ENCODE measurements at places on chromosomes 4 and X.

DNA sequence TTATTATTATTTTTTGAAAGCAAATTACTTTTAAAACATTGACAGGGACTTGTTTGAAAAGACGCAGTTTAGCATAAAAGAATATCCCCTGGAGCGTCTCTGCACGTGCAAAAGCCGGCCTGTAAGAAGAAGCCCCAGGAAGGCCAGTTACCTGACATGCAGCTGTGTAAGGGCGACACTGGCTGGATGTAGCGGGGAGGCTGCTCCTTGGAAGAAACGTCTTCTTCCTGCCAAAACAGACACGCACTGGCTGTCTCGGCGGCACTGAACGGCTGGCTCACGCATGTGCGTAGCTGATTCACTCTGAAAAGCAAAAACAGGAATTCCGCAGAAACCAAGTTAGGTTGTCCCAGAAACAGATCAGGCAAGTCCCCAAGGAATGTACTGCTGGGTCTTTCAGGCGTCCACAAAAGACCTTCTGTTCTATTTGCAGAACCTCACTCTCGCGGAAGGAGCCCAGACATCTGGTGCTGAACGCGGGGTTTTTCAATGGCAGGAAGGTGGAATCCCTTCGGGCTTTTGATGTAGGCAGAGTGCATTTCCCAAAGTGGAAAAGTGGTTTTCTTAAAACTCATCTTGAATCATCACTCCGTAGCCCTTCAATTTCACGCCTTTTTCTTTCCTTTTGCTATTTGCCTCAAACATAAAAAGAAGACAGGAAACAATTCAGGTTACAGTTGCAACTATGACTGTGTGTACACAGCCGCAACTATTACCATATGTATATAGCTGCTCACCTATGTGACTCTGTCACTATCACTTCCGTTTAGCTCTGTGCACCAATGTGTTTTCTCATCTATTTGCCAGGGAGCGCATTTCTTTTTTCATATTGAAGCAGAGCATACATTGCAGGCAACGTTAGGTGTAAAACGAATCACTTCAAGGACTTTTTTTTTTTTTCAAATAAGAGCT is 38.1 kb upstream of the ARSH start:
- DNase-seq: no peak

DNA sequence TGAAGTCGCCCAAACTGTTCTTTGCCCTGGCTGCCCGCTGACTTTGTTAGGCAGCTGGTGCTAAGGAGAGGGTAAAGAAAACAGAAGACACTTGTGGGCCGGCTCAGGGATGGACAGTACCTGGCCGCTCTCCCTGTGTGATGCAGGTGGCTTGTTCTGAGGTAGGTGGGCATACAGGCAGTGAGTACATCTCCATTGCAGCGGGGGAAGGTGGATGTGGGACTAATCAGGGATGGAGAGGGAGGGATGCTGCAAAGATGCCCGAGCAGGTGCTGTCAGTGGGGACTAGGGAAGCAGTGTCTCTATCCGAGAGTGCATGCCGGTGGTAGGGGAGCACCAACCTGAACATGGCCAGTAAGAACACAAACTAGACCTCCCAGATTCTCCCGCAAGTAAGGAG is 67.0 kb downstream of the SORBS2 start:
- no peak for DNase-seq

- DNase-seq: no peak
Measured at GRCh38 chr4:60078984-60079383, 1121.1 kb upstream of the ADGRL3 start.

DNA sequence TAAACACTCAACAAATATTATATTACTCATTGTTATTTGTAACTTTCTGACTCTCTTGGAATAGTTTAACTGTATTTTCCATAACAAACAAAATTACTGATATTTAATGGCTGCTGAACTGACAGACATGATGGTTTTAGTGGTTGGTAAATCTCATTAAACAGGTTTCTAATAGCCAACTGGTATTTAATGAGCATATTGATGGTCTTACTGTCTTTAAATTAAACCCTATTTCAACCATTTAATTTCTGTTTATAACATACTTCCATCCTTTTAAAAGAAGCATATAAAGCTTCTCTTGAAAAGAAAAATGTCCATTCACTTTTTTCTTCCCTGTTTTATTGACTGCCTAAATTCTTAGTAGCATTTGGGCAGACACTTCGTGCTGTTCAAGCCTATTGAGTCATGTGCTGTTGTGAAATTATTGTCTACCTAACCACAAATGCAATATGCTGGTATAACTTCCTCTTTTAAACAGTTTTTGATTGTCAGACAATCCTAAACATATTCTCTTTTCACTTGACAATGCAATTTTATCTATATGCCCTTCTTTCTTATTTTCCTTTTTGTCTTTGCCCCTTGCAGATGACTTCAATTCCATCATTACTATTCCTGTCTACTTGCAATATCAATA is 163.9 kb upstream of the SLC7A11 start:
- no peak for DNase-seq

GRCh38 chrX:155188786-155189185 is 27.5 kb upstream of the VBP1 start:
- no peak for DNase-seq

GRCh38 chrX:152139589-152139988 is 1.2 kb upstream of the MAGEA10 start:
- DNase-seq: no peak

DNA sequence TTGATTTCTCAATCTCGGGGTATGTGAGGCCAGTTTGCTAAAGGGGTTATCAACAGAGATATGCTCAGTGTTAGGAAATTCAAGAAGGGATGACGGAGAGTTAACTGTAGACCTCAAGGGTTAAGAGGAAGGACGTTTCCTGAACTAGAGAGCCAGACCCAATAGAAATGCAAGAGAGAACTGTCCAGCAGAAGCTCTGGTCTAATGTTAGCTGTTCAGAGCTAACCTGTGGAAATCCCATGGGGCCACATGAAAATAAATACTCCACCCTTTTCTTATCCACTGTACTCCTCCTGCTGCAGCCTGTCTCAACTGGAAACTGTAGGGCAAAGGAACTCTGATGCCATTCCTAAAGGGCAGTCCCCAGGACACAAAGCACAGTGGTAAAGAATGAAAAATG is 274.3 kb downstream of the DMD start:
- no peak for DNase-seq

- DNase-seq: no peak
Measured at GRCh38 chrX:17154001-17154400, 207.5 kb downstream of the REPS2 start.

DNA sequence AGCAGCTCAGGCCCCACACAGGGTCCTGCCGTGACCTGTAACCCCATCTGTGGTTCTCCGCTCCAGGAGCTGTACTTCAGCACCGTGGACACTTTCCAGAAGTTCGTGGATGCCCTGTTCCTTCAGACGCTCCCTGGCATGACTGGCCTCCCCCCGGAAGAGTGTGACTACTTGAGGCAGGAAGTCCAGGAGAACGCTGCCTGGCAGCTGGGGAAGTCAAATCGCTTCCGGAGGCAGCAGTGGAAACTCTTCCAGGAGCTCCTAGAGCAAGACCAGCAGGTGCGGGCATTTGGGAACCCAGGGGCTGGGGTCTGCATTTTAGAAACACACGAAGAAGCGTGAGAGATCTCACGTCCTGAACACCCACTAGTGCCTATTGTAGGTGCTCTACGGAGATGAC is 72.5 kb downstream of the EVC start:
- no peak for DNase-seq

DNA sequence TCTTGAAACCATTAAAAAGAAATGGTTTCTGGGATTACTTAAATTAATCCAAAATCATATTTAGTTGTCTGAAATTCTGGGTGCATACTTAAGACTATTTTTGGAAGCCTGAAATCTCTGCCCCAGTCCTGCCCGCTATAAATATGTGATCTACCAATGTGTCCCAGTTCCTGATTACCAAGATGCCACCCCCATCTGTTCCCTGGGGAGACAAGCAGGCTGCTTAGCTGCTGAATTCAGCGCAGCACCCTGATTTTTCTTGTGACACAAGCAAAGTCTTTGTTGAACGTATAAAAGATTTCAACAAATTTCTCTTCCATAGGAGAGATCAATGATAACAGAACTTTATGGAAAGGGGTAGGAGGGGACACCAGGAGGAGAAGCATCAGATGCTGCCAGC is 100.6 kb upstream of the PRPS2 start:
- no peak for DNase-seq

GRCh38 chr4:2248821-2249261 is 6.9 kb upstream of the HAUS3 start:
- DNase-seq: no peak

GRCh38 chrX:39814391-39814790 is 283.4 kb downstream of the BCOR start:
- peak; percentile 44 for DNase-seq

DNA sequence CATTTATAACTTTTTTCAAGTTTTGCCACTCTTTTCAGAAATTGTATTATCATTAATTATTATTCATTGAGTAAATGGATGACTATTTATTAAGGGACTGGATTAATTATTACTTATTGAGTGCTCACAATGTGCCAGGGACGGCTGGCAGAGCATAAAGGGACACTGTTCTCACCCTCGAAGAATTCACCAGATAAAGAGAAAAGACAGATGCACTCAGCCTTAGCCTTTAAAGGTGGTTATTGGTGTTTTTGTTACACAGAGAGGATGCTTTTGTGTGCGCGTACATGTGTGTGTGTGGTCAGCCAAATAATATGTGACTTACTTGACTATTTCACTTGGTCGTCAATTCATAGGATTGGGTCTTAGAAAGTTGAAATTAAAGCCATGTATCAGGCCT is 187.0 kb downstream of the ANTXR2 start:
- DNase-seq: no peak

DNA sequence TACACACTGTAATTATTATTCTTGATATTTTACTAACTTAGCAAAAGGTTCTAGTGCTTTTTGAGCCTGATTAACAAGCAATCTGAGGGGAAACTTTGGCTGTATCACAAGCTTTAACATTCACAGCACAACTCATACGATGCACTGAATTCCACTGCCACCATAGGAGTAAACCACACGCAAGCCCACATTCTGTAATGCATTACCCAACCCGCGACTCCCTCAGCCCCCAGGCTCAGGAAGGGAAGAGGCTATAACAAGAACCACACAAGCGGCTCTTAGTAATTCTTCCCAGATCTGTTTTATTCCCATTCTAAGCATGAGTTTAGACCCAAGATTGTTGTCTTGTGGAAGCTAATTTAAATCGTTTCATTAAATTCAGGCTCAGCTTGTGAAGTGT is 138.5 kb upstream of the TBL1X start:
- no peak for DNase-seq

DNA sequence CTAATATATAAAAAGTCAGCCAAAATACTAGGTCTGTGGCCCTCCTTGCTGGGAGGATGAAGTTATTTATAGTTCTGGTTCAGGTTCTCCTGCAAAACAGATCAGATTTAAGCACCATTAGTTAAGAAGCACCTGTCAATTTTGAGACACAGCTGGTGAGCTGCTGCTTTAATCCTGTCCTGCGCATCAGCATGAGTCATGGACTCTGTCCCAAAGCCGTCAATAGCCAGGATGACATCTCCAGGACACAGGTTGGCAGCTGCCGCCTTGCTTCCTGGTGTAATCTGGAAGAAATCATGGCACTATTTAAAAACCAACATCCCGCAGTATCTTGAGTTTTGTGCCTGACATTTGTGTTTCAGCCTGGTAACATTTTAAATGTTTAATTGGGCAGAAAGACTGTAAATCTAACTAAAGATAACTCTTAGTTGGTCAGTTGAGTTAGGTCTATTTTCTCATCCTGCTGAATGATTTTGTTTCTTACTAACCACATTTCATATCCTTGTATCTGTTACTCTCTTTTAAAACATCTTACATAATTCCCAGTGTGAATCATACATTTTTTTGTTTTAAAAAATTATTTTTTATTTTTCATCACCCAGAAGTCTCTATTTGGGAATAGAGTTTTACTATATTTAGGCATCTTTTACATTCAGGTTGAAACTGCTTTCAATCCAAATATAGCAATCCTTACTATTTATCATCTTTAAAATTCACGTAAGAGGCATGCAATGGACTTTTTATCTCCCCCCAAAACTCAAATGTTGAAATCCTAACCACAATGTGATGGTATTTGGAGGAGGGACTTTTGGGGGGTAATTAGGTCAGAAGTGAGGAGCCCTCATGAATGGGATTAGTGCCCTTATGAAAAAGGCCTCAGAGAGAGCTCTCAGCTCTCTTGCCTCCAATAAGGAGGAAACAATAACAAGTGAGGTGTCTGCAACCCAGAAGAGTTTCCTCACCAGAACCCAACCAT is 10.1 kb downstream of the PDLIM3 start:
- no peak for DNase-seq

- DNase-seq: no peak
Measured at GRCh38 chr4:187218705-187219245, 495.1 kb upstream of the FAT1 start.

DNA sequence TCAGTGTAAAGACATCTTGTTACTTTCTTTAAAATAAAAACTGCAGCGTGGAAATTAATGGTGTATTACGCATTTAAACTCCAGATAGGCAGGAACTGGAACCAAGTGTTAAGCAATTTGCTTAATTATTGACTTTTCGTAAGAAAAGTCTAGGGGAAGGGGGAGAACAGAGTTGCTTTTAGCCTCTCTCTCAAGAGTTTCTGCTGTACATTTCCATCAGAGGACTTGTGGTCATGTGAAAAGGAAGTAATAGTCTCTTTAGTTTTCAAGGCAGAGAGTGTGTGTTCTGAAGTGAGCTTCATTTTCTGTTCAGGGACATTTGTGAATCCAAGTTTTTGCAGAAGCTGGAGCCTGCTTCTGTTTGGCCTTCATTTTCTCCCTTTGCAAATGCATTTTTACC is 127.2 kb downstream of the UBE2K start:
- DNase-seq: no peak

DNA sequence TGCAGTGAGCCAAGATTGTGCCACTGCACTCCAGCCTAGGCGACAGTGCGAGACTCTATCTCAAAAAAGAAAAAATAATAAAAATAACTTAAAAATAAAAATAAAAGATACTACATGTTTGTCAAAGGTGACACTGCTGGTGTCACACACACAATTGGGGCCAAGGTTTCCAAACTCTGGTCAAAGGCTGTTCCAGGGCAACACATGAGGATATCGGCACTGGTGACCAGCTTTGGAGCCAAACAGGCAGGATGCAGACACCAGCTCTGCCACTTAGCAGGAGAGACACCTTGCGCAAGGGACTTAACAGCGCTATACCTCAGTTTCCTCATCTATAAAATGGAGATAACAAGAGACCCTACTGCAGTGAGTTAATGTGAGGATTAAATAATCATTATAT is 52.3 kb downstream of the CD99L2 start:
- no peak for DNase-seq

GRCh38 chr4:152707632-152708031 is 27.8 kb upstream of the TMEM154 start:
- no peak for DNase-seq

DNA sequence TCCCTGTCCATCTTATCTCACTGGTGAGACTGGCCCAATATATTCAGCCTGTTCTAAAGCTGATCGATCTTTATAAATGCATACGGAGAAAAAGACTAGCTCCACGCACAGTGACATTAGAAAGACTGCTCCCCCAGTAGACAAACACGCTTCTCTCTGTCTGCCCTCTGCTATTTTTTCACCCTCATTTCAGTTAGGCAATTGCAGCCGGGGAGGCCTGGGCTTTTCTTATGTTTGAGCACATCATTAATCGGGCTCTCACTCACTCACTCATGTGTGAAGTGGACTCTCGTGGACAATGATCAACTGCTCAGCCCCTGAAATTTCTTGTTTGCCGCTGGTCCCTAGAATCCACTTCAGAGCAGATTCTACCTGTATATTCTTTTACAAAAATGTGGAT is 824.7 kb upstream of the TENM3 start:
- DNase-seq: no peak
